GM03348 (cell line): ENCODE measurements at places on chromosomes 3 and 15.

DNA sequence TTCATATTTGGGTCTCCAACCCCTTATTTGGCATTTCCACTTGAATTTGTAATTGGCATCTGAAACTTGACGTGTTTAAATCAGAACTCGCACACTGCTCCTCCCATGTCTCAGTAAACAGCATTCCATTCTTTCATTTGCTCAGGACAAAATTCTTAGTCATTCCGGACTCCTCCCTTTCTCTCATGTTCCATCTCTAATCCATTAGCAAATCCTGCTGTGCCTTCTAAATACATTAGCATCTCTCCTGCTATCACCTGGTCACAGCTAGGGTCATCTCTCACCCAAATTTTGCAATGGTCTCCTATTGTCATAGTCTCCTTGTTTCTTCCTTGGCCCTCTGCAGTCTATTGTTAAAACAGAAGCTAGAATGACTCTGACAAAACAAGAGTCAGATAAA is 119.9 kb upstream of the CADPS start:
- no peak for DNase-seq

- DNase-seq, result peak; percentile 66
These were observed 54.0 kb upstream of the UMPS start for GRCh38 chr3:124676236-124676635.

GRCh38 chr3:67692621-67693020 is 38.2 kb upstream of the SUCLG2 start:
- no peak for DNase-seq

DNA sequence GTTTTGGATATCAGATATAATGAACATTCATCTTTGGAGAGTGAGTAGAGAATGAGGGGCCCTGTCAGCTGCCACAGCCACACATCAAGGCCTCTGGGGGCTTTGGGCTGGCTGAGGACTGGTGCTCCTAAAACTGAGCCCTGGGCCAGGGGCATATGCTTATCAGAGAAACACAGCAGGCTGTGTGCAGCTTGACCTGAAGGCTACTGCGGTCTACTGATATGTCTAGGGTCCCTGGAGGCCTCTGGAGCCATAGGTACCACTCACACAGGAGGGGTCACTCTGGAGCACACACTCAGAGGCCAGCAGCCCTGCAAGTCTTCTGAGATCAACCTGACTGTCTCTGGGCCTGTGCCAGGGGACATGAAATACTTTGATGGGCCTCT is 7.6 kb downstream of the TF start:
- DNase-seq, result no peak

- no peak for DNase-seq
These were observed 225.2 kb downstream of the WDR72 start for GRCh38 chr15:53534105-53534839.

DNA sequence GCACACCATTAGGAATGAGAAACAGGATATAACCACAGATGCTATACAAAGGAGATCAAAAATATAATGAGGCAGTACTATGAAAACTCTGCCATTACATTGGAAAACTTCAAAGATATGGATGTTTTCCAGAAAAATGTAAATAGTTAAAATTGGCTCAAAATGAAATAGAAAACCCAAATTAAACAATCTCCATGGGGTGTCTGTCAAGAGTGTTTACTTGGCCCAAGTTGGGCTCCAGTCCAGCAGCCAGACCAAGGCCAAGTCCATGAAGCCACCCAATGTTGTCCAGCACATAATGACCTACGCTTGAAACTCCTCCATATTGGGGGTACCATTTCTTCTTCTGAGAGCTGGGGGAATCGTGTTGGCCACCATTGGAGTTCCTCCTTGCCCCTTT is 37.1 kb downstream of the CTXND1 start:
- no peak for DNase-seq

DNA sequence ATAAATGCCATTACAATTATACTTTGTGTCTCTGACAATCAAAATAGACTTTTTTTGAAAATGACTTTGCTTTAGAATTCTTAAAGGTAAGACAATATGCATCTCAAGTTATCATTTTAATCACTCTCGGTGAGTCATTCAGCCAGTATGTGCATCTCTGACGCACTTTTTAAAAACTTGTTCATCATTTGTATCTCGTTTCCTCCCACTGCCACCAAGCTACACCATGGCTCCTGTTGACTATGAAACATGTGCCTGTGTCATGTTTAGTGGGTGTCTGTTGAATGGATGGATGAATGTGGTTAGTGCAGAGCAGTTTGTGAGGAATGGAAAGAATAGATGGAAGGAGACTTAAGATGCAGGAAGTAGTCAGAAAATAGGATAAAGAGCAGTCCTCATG is 68.6 kb downstream of the ARPP21 start:
- DNase-seq, result no peak

DNA sequence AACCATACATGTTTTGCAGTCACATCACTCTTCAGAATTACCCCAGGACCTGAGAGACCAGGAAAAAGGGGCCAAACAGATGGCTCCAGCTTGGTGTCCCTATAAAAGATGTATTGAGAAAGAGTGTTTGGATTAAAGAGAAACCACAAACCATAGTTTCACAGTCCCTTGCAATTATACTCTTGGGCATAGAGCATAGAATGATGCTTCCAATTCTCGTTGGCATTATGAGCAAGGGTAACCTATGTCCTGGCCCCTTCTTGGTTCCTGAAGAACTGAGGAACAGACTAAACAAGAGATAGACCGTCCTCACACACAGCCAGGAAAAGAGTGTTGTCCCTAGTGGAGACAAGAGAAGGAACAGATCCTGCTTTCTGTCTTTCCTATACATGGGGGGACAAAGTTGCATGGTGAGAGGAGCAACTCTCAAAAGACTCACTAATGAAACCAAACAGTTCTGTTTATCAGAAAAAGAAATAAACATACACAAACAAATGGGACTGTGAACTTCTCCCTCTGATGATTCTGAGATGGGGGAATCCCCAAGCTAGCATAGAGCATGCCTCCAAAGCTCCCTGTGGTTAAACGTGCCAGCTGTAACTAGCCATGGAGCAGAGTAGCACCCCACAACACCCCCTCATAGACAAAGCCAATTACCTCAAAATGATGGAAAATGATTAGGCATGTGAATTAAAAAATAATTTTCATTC is 908.6 kb downstream of the NTRK3 start:
- DNase-seq, result no peak

GRCh38 chr3:72496051-72496670 is 352.1 kb downstream of the SHQ1 start:
- DNase-seq, result no peak

DNA sequence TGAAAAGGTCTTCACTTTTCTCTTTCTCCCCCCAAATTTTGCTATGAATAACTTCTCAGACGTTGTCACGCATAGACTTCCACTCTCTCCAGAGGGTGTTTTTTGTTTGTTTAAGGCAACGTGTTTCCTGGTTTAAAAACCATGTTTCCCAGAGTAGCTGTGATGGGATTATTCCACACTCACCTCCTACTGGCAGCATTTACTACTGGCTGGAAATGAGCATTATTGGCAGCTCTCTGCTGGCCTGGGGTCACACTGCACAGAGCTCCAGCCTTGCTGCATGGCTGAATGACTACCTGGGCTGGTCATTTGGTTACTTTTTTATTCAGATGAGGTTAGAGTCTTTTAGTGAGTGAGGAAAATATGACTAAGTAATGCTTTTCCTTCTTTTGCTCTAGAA is 65.2 kb downstream of the RARB start:
- no peak for DNase-seq

- no peak for DNase-seq
These were observed 23.0 kb upstream of the SV2B start for GRCh38 chr15:91077029-91077428.
